ENCODE measurements at places on chromosomes 1 and 21. TPM values are rescaled to one million over a fixed set of nuclear protein-coding genes. Genes with fewer than 3 reads are reported as not detected.

- no peaks in the 10 kb centered on the region for H3K27me3 ChIP-seq
- H3K36me3 ChIP-seq, result no peaks in the 10 kb centered on the region
- H3K4me1 ChIP-seq, result no peaks in the 10 kb centered on the region
- no peak overlapping the region for H3K4me3 ChIP-seq
- no peak overlapping the region for H3K27ac ChIP-seq
Observed at GRCh38 chr1:191711961-191712360, 446.3 kb upstream of the RGS18 start.

GRCh38 chr21:39911286-39912199 lies 44.3 kb downstream of the PCP4 start:
- H3K36me3 ChIP-seq, result no peaks in the 10 kb centered on the region
- H3K4me3 ChIP-seq, result no peak overlapping the region
- no peaks in the 10 kb centered on the region for H3K27me3 ChIP-seq

DNA sequence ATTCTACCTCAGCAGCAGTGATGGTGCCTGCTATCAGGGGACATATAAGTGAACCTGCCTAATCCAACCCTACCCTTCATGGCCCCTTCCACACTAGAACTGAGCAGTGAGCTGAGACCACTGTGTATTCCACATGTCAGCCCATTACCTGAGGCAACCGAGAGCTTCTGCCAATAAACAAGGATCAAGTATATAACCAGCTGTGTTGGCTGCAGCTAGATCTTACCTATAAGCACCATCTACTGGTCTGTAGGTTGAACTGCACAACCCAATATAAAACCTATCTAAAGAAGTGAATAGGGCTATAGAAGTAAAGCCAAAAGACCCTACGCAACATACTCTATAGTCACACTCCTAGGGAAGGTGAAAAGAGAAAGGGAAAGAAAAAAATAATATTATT lies 376.9 kb downstream of the HHIPL2 start:
- no peak overlapping the region for H3K27ac ChIP-seq
- no peaks in the 10 kb centered on the region for H3K27me3 ChIP-seq
- no peaks in the 10 kb centered on the region for H3K4me1 ChIP-seq
- no peak overlapping the region for H3K4me3 ChIP-seq

GRCh38 chr1:92030656-92031107 lies 897 bp downstream of the EPHX4 start:
- H3K27me3 ChIP-seq, result peaks cover 18% of the 10 kb centered on the region
- peak; percentile 12 for DNase-seq
- H3K4me3 ChIP-seq, result peak overlapping the region; percentile 79
- H3K4me1 ChIP-seq, result peaks cover 14% of the 10 kb centered on the region
- no peak overlapping the region for H3K27ac ChIP-seq
- no peaks in the 10 kb centered on the region for H3K36me3 ChIP-seq

- H3K27me3 ChIP-seq, result no peaks in the 10 kb centered on the region
- no peak overlapping the region for H3K27ac ChIP-seq
- DNase-seq, result no peak
- no peaks in the 10 kb centered on the region for H3K36me3 ChIP-seq
Observed at GRCh38 chr1:185479796-185480195, 162.8 kb upstream of the IVNS1ABP start.

- H3K4me1 ChIP-seq, result no peaks in the 10 kb centered on the region
- no peak overlapping the region for H3K4me3 ChIP-seq
- H3K27ac ChIP-seq, result no peak overlapping the region
- H3K27me3 ChIP-seq, result no peaks in the 10 kb centered on the region
- no peak for DNase-seq
Observed at GRCh38 chr1:150180474-150180873, 30.8 kb downstream of the PLEKHO1 start.

Gene CYP4A22
- total RNA-seq, result not detected

Gene FAM177B
- total RNA-seq, result not detected
